Esophagus mucosa (tissue), 1 donor: ENCODE measurements at places on chromosomes 12 and 14.

- ATAC-seq = peak; percentile 63
These were observed 62.7 kb downstream of the FBXO34 start for GRCh38 chr14:55333711-55334485.

- ATAC-seq = no peak
These were observed 32.0 kb downstream of the CCNK start for GRCh38 chr14:99513183-99513694.

DNA sequence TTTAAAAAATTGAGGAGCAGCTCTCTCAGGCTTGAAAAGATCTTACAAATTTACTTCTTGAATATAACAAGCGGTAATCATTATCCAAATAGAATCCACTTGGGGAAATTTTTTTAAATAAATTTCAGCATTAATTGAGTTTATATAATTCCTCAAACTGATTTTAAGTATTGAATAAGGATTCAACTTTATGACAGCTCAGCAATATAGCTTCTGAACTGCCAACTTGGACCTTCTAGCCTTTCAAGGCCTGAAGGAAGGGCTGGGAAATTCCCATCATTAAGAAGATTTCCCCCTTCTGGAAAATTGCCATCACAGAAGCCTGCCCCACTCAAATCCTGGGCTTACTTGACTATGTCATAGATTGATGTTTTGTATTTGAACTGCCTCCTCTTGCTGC lies 57.5 kb upstream of the GARIN2 start:
- ATAC-seq = no peak

- ATAC-seq = peak; percentile 47
These were observed 448.6 kb downstream of the RAD51B start for GRCh38 chr14:68268197-68268596.

- ATAC-seq = no peak
These were observed 11.0 kb upstream of the MGP start for GRCh38 chr12:14896521-14897169.

GRCh38 chr12:100433701-100434100 lies 40.0 kb upstream of the NR1H4 start:
- ATAC-seq = no peak

GRCh38 chr12:120342175-120343038 lies 14.8 kb upstream of the PLA2G1B start:
- peak; percentile 15 for ATAC-seq

- no peak for ATAC-seq
These were observed 131.3 kb downstream of the PTPRO start for GRCh38 chr12:15453613-15454012.

- ATAC-seq = no peak
These were observed 239.3 kb downstream of the MED13L start for GRCh38 chr12:116037941-116038837.
